ENCODE measurements at places on chromosomes 6 and 20.

- no peak for DNase-seq
Measured at GRCh38 chr20:24892522-24892921, 56.5 kb upstream of the CST7 start.

GRCh38 chr20:46649650-46649949 lies 1.7 kb downstream of the SLC13A3 start:
- no peak for DNase-seq

DNA sequence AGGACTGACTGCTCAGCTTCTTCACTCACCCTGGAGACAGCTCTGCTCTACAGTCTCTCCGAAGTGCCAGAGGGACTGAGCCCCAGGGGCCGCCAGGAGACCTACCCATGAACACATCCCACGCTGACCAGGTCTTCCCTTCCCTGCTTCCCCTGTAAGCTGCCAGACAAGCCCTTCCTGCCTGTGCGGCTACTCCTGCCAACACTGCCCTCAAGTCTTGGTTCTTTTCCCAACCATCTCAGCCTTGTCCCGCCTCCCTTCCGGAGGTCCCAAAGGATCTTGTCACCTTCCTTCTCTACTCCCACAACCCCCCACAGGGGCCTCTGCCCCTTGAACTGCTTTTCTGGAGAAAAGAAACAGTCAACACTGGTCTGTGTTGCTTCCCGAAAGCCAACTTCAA lies 15.0 kb downstream of the CPNE5 start:
- DNase-seq, result no peak

DNA sequence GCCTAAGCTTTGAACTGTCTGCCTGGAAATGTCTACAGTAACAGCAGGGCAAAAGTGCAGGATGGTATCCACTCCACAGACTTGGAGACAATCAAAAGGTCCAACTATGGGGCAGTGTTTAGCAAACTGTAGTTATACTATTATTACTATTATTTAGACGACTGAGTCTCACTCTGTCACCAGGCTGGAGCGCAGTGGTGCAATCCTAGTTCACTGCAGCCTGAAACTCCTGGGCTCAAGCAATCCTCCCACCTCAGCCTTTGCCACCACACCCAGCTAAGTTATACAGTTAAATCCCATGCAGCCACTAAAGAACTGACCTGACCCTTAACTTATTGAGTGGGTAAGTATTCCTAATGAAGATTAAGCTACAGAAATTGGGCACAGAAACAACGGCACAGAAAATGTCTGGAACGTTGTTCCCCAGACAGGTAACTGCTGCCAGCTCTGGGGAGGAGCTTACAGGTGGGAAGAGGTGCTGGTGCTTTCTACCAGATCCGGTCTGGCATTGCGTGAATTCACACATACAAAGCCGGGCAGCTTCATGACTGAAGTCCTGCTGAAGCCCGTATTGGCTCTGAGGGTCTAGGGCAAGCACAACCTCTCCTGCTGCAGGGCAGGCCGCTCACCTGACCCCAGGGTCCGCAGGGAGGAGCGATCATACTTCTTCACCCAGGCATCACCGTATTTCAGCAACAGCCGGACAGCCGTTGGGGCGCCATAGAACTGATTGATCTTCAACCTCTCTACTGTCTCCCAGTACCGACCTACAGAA lies 27.0 kb upstream of the APMAP start:
- no peak for DNase-seq

Measured in SHP77 treated with DMSO at 0.1 percent for 48 hours (cell line).